D721Med (cell line): ENCODE measurements at places on chromosomes 5 and 9.

GRCh38 chr9:114112778-114113584 is 13.9 kb upstream of the KIF12 start:
- DNase-seq: no peak

DNA sequence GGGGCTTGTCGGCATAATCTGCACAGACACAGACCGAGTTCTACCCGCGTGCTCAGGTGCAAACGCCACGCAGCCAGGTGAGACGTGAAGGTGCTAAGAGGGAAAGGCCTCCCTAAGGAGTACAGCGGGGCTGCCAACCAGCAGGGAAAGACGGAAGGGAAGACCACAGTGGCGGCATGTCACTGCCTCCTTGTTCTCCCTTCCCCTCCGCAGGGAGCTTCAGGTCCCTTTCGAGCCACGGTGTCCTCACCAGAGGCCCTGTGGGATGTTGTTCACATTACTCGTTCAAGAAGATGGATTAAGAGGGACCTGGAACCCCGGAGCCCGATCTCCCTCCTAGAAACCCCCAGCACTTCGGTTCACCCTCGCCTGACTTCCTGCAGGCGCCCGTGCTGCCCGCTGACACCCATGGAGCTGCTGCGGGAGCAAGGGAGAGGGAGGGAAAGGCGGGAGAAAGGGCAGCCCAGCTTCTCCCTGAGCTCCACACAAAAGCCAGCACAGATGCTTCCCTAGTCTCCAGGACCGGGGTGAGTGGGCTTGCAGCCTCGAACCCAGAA is 686 bp downstream of the BRD9 start:
- DNase-seq: no peak

GRCh38 chr5:79200573-79201183 is 35.3 kb upstream of the JMY start:
- no peak for DNase-seq

DNA sequence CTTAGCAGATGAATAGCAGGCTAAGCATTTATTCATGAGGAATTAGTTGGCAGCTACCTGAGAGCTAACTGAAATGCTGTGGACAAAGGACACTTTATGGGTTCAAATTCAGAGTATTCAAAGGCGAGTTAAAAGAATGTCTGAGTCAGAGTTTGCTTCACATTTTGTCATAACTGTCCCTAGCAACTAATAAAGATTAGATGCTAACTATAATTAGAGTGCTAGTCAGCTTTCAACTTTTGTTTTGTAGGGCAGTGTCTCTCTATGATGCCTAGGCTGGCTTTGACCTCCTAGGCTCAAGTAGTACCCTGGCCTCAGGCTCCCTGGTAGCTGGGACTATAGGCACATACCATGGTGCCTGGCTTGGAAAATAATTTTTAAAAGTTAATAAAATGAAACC is 4.6 kb downstream of the SMC5 start:
- DNase-seq: no peak

DNA sequence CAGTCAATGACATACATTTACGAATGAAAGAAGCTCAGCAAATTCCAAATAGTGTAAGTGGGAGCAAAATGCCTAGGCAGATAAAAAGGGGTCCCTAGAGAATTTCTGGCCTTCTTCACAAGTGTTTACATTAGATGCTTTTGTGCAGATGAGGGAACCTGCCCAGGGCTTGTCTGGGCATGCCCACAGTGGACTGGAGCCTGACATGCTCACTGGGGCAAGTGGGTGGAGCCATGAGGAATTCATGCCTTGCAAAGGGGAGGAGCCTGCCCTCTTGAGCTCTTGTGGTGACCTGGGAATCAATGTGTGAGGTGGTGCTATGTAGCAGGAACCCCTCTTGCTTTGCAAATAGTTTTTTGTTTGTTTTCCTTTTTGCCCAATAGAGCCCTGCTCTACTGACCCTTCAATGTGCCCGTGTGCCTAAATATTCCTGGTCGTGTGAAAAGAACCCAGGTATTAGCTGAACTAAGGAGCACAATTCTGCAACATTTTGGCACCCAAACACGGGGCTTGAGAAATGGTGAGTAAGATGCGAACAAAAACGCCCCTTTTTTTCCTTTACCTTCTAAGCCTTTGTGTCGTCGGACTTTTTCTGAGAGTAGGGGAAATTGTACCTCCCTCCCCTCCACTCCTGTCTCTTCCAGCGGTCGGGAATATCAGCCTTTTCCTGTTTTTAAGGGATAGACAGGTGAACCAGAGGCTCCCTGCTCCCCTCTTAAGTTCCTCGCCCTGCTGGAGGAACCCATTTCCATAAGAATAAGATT is 433.8 kb upstream of the CDH9 start:
- no peak for DNase-seq

GRCh38 chr5:80704221-80704620 is 49.4 kb upstream of the DHFR start:
- DNase-seq: no peak

GRCh38 chr9:35910613-35911359 is 1.5 kb downstream of the SPAAR start:
- DNase-seq: no peak

GRCh38 chr5:161889971-161890370 is 42.1 kb downstream of the GABRA1 start:
- DNase-seq: no peak

DNA sequence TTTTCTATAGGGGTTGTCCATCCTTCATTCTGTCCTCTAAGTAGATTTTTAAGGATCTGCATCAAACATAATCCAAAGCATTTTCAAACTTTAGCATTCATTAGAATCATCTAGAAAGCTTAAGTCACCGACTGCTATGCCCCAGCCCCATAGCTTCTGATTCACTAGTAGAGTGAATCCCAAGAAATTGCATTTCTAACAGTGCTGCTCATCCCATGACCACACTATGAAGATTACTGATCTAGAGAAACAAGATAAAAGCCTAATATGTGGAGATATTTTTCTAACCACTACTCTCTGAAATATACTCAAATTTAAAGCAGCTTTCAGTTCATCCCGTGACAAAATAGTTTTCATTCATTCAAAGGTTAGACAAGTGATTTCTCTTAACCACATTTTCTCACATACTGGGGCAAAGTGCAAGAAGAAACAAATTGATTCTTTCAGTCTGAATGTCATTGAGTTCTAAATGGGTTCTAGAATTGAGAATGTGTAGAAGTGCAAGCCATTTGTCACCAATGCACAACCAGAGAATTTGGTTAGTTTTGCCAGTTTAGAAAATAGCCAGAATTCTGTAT is 286.9 kb upstream of the CD180 start:
- no peak for DNase-seq

GRCh38 chr9:4862506-4863250 is 69.9 kb downstream of the RCL1 start:
- DNase-seq: no peak

- no peak for DNase-seq
Observed at GRCh38 chr5:33968211-33969005, 16.1 kb downstream of the SLC45A2 start.

- DNase-seq: no peak
Observed at GRCh38 chr9:122320413-122320881, 50.4 kb upstream of the PTGS1 start.

DNA sequence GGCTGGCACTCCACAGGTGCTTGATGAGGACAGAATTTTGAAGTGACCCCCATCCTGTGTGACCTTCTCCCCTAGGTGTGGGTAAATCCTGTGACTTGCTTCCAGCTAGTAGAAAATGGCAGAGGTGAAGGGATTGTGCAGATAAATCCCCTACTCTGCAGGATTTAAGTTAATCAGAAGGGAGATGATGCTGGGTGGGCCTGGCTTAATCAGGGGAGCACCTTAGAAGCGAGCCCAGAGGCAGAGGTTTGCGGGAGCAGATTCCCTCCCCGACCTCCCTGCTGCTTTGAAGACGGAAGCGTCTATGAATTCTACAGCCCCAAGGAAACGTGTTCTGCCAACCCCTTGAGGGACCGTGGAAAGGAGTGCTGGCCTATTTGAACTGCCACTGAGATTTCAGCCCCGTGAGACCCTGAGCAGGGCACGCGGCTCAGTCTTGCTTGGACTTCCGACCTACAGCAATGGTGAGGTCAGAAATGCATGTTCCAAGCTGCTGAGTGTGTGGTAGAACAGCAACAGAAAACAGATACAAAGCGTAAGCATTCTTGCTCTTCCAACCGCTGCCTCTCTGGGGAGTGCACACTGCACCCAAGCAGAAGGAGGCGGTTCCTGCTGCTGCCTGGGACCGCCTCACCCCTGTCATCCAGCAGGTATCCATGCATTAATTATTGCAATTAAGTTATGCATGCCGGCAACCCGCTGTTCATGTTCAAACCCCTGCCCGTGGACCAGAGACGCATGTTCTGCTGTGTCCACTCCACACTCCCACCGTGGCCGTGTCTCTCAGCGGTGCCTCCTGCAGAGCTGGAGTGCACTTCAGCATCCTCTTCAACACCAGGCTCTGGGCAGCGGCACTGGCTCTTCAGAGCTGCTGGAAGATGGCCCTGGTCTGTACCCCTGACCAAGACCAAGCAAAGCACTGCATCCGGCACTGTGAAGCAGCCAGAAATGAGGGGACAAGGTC is 54.6 kb upstream of the RXRA start:
- no peak for DNase-seq

GRCh38 chr5:187617-188451 is 3.5 kb upstream of the LRRC14B start:
- DNase-seq: no peak

DNA sequence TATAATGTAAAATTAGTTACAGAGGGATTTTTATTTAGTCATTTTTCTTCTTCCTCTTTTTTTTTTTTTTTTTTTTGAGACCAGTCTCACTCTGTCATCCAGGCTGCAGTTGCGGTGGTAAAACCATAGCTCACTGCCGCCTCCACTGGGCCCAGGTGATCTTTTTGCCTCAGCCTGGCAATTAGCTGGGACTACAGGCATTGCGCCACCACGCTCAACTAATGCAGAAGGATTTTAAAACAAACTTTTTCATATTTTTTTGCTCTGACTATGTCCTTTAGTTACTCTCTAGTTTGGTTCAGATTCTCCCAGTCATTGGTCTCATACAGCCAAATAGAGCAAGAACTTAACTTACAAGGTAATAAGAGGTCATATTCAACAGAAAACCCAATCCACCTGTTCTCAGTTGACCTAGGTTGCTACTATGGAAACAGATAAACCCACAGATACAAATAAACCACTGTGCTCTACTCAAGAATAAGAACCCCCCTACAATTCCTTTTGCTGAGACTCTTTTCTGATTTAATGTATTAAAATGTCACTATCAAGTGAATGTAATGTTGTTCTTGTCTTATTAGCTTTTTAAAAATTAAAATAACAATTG is 50.1 kb upstream of the TTC39B start:
- DNase-seq: no peak

- DNase-seq: no peak
Observed at GRCh38 chr5:24643880-24644279, 898 bp downstream of the CDH10 start.

DNA sequence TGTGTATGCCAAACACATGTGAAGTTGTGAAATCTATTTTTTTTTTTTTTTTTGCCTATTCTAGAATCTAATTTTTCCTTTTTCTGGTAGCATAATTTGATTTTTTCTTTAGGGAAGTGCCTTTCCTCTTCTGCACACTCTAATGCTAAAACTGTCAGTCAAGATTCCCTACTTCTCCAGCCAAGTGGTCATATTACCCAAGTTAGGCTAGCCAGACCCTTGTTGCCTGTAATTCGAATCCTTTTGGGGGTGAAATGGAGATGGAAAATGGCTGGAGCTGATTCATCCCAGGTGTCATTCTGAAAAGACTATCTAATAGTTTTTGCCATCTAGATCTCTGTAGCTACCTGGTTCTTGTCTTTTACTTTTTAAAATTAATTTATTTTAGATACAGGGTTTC is 24.8 kb upstream of the UBAP1 start:
- no peak for DNase-seq

GRCh38 chr5:179292681-179293635 is 52.3 kb downstream of the ADAMTS2 start:
- no peak for DNase-seq

- no peak for DNase-seq
Observed at GRCh38 chr5:180217797-180218196, 8.8 kb upstream of the RASGEF1C start.
